ENCODE measurements at places on chromosomes 5 and 9.
A peak's percentile ranks its signal among the peaks of the same experiment; 100 is the strongest.

DNA sequence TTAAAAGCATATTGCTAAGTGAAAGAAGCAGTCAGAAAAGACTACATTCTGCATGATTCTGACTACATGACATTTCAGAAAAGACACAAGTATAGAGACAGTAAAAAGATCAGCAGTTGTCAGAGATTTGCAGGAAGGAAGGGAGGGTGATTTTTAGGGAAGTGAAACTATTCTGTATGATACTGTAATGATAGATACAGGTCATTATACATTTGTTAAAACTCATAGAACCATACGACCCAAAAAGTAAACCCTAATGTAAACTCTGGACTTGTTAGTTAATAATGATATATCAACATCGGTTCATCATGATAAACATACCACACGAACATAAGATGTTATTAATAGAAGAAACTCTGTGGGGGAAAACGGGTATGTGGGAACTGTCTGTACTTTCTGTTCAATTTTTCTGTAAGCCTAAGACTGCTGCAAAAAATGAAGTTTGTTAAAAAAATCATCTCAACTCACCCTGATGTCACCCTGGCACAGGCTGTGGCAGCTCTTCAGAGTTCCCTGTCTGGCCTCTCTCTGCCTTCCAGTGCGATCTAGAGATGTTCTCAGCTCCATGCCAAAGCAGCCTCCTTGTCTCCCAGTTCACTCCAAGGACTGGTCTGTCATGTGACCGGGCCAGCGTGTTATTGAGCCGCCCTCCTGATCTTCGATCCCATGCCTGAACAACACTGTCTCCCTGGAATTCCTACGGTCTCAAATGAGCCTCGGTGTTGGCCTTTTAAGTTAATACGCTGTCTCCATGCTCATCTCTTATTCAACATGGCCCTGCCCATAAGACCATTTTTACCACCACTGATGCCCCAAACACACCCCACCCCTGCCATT is 35.4 kb downstream of the PRLR start:
- DNase-seq: no peak

- DNase-seq: no peak
Measured at GRCh38 chr5:106959387-106959786, 711.4 kb downstream of the EFNA5 start.

DNA sequence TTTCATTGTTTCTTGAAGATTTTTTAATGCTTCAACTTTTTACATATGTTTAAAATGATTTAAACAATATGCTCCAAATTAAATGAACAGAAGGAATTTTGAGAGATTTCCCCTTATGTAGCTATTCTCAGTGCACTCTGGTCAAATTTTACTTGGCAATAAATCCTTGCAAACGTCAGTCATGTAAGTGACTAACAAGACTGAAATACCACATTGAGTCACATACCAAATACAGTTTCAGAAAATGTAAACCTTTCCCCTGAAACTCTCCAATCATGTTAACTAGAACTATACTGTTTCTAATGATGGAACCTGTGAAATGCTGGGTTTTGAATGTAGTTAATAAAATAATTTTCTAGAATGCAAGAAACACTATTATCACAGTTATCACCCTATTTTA is 29.6 kb downstream of the SAR1B start:
- no peak for DNase-seq

DNA sequence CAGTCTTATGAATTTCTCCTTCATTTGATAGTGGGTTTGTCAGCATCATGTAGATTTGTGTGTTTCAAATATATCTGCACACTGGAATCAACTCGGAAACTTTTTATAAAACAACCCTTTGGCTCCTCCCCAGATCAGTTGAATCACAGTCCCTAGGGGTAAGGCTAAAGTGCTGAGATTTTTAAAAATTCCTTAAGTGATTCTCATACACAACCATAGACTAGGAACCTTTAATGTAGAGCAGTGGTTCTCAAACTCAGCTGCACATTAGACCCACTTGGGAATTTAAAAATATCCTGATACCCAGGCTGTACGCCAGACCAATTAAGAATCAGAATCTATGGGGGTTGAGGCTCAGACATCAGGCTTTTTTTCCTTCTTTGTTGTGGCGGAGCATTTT is 17.5 kb upstream of the JAK2 start:
- no peak for DNase-seq

DNA sequence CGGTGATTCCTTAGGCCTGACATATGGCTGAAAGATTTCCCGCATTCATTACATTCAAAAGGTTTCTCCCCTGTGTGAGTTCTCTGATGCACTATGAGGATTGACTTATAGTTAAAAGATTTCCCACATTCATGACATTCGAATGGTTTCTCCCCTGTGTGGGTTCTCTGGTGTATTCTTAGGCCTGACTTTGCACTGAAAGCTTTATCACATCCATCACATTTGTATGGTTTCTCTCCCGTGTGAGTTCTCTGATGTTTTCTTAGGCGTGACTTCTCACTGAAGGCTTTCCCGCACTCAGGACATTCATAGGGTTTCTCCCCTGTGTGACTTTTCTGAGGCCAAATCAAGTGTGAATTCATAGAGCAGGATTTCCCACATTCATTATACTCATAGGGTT is 35.8 kb downstream of the ZNF782 start:
- no peak for DNase-seq

- no peak for DNase-seq
Measured at GRCh38 chr5:100424787-100425186, 110.4 kb upstream of the FAM174A start.

DNA sequence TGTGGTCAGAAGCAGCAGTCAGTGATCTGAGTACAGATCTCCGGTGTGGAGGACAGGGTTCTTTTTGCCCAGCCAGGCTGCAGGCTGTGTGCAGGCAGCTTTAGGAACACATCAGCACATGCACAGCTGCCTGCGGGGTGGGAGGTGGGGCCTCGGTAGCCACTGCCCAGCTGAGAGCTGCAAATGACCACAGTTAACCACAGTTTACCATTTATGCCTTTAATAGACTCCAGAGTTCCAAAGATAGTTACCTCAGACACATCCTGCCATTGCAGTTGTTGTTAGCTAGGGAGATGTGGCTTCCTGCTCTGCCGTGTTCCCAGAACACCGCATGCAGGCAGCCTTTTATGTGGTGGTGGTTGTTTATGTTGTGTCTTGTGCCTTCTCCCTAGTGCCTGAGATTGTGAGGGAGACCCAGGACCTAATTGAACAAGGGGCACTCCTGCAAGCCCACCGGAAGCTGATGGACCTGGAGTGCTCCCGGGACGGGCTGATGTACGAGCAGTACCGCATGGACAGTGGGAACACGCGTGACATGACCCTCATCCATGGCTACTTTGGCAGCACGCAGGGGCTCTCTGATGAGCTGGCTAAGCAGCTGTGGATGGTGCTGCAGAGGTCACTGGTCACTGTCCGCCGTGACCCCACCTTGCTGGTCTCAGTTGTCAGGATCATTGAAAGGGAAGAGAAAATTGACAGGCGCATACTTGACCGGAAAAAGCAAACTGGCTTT is 10.2 kb downstream of the EXOC3 start:
- no peak for DNase-seq

GRCh38 chr5:155019601-155020226 is 6.2 kb downstream of the KIF4B start:
- no peak for DNase-seq

- DNase-seq: no peak
Measured at GRCh38 chr9:14323985-14324650, 10.2 kb upstream of the NFIB start.

- DNase-seq: no peak
Measured at GRCh38 chr5:135190416-135191083, 156.5 kb upstream of the PITX1 start.

GRCh38 chr5:102863764-102864560 is 108.9 kb downstream of the PAM start:
- no peak for DNase-seq

- no peak for DNase-seq
Measured at GRCh38 chr9:84940294-84940693, 270.8 kb downstream of the NTRK2 start.

- no peak for DNase-seq
Measured at GRCh38 chr5:15717001-15717400, 217.0 kb downstream of the FBXL7 start.

DNA sequence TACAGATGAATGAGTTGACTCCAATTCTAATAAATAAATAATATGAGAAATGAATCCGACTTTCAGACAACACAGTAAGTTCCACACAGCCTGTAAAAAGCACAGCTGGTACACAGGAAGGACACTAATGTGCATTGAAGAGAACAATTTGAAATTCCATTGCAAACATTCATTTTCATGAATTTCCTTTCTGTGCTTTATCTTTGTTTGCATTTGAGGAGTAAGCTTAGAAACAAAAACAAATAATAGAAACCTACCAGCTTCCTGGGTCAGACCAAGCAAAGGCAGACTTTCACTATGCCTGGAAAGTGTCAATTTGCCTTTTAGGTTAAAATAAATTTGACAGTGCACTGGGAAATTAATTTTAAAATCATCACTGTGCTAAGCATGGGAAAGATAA is 143.8 kb upstream of the VLDLR start:
- DNase-seq: no peak

GRCh38 chr9:32411753-32412152 is 27.3 kb downstream of the ACO1 start:
- no peak for DNase-seq

DNA sequence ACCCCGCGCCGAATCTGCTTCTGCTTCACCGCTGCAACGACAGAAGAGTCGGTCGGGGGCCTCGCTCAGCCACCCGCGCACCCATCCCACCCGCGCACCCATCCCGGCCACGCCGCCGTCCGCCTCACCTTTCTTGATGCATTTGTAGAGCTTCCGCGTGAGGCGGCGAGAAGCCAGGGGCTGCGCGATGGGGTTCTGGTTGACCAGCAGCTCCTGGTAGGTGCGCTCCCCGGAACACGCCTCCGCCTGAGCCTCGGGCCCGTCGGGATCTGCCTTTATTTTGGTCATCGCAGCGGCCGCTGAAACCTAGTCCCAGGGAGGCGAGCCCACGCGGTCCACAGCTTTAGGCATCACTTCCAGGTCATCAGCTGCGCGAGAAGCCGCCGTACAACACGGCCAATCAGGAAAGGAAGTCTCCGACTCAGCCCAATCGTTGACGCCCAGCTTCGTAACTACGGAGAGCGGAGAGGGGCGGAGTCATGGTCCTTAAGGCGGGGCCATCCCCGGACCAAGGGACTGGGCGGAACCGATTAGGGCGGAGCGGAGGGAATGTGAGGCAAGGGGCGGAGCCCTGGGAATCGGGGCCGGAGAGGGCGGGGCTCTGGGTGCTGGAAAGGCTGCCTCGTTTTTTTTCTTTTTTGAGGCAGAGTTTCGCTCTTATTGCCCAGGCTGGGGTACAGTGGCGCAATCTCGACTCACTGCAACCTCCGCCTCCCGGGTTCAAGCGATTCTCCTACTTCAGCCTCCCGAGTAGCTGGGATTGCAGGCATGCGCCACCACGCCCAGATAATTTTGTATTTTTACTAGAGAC is at the start of gene NHP2:
TSS of gene NHP2 (minus strand) at position 356 of the 811 bp plus-strand sequence. CDS start at position 288, 68 bp downstream.
- peak; percentile 96 for DNase-seq

GRCh38 chr5:125012727-125013451 is 266.4 kb upstream of the ZNF608 start:
- no peak for DNase-seq

DNA sequence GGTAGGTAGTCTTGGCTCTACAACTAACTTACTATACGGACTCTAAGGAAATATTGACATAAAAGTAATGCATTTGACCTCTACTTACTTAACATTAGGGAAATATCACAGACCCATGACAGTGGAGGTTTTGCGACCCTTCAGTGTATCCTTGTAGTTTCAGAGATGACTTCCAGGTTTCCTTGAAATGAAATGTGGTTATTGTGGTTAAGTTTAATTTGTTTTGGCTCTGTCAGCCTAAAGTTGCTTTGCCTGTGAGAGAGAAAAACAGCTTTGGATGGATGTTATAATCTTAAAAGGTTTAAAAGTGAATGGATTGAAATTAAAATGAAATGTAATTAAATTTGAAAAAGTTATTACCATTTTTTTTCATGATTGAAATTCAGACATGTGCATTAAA is 42.9 kb downstream of the LRRTM2 start:
- DNase-seq: no peak

GRCh38 chr9:96420468-96421219 is 2.5 kb upstream of the ZNF367 start:
- no peak for DNase-seq

DNA sequence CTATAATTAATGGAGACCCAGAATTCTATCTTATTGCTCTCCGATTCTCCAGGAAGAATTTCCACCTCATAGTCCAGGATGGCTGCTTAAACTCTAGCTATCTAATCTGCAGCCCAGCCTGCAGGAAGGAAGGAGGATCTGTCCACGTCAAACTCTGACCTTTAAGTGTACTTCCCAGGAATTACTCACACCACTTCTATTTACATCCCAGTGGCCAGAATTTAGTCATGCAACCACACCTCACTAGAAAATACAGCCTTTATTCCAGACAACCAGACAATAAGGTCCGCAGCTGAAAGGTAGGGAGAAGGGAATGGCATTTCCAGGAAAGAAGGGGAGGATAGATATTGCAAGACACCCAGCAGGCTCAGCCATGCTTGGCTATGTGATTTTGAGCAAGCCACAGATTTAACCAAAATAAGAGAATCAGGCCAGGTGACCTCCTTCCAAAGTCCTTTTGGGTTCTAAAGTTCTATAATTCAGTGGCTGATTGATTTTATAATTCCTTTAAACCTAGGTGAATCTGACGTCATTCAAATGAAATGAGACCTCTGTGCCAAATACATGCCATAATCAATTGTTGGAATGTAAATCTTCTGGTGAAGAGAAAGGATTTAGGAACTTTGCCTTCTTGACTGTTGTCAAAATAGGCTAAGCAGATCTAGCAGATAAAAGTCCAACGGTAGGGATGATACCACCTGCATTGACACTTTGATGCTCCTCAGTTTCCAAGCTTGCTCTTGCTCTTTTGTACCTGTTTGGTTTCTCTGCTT is 3.7 kb upstream of the DENND1A start:
- DNase-seq: no peak

DNA sequence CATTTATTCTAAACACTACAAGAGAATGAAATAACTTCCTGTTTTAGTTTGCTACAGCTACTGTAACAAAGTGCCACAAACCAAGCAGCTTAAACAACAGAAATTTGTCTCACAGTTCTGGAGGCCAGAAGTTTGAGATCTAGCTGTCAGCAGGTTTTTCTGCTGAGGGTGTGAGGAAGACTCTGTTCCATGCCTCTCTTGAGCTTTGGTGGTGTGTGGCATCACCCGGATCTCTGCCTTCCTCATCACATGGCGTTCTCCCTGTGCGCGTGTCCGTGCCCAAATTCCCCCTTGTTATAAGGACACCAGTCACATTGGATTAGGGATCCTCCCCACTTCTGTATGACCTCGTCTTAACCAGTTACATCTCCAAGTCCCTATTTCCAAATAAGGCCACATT is 97.7 kb downstream of the CFAP95 start:
- DNase-seq: no peak

- DNase-seq: no peak
Measured at GRCh38 chr9:90112788-90113187, 508.0 kb downstream of the GADD45G start.

DNA sequence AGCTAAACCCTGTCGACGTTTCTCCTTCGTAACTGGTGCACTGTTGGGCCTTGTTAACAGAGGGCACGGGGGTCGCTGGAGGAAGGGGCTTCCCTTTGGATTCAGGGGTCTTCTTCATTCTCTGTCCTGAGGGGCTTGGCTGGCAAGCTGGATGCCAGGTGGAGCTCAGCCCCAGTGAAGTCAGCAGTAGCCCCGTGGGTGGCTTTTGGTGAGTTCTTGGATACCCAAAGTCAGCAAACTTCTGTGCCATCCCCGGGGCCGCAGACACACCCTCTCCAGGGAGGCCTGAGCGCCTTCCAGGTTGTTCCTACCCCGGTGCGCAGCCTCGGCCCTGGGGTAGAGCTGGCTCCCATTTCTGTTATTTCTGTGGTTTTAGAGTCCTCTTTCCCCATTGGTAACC is 12.3 kb upstream of the OBP2A start:
- DNase-seq: no peak

- DNase-seq: no peak
Measured at GRCh38 chr5:163165277-163165676, 272.1 kb upstream of the CCNG1 start.
